ENCODE measurements at places on chromosomes 13 and 19.

- no peak for DNase-seq
These were observed 49.2 kb downstream of the LATS2 start for GRCh38 chr13:21012211-21012610.

GRCh38 chr19:3365836-3366752 lies at the start of gene NFIC:
TSS of gene NFIC (plus strand) at chr19:3366583. CDS start at chr19:3366637, 54 bp downstream.
- no peak for DNase-seq

- DNase-seq, result no peak
These were observed 92.1 kb downstream of the STARD13 start for GRCh38 chr13:33193428-33193974.

GRCh38 chr19:34254698-34255432 lies 511 bp downstream of the GARRE1 start:
- peak; percentile 57 for DNase-seq

GRCh38 chr19:5001615-5002014 lies 32.7 kb downstream of the KDM4B start:
- peak; percentile 53 for DNase-seq

DNA sequence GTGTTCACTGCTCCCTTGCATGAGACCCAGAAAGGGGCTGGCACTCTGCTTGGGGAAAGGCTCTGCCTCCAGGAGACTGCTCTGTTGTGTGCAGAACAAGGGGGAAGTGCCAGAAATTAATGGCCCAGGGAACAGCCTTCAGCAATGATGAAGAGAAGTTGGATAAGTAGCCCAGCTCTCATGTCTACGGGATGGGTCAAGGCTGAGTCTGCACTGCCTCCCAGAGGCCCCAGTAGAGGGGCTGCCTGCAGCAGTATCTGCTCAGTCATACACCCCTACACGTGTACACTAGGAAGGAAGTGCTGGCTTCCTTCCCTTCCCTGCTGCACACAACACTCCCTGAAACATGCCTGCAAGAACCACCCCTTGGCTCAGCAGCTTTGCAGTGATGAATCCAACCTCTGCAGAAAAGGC lies 54.6 kb upstream of the URI1 start:
- no peak for DNase-seq

DNA sequence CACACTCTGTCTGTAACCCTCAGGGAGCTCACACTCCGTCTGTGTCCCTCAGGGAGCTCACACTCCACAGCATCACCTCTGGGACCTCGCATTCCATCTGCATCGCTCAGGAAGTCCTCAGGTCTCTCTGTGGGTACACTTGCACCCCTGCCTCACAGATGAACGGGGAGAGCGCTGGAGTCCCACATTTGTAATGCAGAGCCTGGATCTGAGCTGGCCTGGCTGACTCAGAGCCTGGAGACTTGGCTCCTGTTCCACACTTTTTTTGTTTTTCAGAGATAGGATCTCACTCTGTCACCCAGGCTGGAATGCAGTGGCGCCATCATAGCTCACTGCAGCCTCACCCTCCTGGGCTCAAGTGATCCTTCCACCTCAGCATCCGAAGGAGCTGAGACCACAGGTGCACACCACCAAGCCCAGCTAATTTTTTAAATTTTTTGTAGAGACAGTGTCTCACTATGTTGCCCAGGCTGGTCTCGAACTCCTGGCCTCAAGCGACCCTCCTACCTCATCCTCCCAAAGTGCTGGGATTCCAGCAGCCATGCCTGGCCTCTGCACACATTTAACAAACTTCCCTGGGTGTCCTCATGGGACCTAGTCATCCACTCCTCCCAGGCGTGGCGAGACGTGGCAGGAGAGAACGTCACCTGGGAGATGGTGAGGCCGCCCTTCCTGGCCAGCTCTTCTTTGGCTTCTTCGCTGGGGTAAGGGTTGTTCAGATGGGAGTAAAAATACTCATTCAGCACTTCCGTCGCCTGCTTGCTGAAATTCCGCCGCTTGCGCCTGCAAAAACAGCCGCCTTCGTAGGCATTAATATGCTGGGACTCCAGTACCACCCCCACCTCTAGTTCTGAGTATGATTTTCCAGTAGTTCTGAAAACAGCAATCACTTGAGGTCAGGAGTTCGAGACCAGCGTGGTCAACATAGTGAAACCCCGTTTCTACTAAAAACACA lies 31.0 kb downstream of the CILP2 start:
- no peak for DNase-seq

DNA sequence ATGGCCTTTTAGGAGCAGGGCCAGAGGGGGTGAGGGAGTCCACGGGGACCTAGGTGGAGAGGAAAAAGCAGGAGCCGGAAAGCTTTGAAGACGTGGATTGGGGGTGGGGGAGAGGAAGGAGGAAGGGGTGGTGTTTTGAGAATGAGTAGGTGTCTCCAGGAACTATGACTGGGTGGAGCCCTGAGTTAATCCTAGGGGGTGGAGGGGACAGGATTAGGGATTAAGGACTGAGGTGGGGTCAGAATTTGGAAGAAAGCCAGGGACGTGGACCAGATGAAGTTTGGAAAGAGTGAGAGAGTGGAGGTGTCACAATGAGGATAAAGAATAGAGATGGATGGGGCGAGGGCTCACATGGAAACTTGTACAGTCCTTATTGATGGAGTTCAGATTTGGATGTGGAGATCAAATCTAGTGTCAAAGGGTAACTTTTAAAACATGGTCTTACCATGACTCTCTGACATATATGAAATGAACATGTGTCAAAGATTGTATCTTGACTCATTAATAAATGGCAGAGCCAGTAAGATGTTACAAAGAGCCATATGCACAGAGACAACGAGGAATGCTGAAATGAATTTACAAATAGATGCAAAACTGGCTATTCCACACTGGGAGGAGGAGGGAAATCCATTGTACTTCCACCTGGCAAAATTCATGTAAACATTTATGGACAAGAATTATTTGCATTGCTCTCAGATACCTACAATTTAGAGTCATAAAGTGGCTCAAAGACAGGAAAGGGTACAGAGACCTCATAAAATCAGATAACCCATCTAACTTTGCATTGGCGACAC lies 1.7 kb upstream of the KLK13 start:
- DNase-seq, result no peak

GRCh38 chr13:37632294-37632693 lies 33.7 kb upstream of the POSTN start:
- DNase-seq, result no peak

- DNase-seq, result no peak
These were observed 740 bp downstream of the ELAVL3 start for GRCh38 chr19:11479898-11480714.

DNA sequence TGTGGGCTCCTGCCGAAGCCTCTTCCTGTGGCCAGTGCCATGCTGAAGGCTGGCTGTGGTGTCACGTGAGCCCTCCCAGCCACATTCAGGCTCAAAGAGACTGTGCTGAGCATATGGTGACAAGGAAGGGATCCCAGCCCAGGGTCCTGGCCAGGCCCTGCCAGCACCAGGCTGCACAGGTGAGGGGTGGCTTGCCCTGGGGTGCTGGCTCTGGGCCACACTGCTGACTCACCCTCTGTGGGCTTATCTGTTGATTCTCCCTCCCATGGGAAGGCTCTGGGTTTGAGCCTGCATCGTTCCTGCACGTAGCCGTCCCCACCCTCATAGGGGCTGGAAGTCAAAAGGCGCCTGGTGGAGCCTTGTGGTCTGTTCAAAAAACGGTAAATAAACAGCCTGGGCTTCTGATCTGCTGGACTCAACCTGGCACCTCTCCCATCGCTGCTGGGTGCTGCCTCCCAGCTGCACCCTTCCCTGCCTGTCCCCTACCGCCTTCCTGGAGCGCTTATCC lies 31.1 kb downstream of the DNM2 start:
- DNase-seq, result no peak

GRCh38 chr13:77305266-77305665 lies 21.6 kb downstream of the MYCBP2 start:
- no peak for DNase-seq
